ENCODE measurements at places on chromosomes 4 and X.

DNA sequence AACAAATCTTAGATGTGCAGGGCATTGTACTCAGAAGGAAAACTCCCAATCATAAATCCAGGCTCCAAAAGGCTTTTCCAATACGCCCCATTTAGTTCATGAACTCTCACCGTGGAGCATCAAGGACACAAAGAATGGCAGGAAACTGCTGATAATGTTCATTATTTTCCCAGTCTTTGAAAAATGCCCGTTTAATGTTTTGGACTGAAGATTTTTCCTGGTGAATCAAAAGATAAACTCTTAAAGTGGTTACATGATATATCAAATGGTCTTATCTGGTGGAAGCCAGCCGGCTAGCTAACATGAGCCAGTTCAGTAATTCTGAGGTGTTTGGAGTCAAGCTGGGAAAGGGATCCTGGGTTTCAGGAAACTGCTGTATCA is 62.1 kb upstream of the AP1S2 start:
- DNase-seq: no peak

GRCh38 chrX:51281758-51282318 is 50.8 kb upstream of the NUDT10 start:
- no peak for DNase-seq

- no peak for DNase-seq
Observed at GRCh38 chrX:153512501-153512893, 4.9 kb upstream of the ATP2B3 start.

DNA sequence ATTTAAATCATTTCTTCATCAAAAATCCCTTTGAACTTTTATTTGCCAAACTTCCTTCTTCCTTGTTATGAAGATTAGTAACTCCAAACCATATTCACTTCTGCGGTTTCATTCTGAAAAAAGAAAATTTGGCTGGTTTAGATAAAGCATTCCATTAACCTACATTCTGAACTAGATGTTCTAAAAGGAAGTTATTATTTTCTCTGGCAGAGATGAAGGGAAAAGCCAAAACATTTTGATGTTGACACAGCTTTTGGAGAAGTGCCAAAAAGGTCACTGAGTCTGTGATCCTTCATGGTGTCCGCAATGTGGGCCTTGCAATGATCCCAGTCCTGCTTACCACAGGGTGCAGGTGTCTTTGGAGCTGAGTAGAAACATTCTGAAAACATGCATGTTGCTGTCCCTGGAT is 36.0 kb downstream of the CXCL8 start:
- DNase-seq: no peak

DNA sequence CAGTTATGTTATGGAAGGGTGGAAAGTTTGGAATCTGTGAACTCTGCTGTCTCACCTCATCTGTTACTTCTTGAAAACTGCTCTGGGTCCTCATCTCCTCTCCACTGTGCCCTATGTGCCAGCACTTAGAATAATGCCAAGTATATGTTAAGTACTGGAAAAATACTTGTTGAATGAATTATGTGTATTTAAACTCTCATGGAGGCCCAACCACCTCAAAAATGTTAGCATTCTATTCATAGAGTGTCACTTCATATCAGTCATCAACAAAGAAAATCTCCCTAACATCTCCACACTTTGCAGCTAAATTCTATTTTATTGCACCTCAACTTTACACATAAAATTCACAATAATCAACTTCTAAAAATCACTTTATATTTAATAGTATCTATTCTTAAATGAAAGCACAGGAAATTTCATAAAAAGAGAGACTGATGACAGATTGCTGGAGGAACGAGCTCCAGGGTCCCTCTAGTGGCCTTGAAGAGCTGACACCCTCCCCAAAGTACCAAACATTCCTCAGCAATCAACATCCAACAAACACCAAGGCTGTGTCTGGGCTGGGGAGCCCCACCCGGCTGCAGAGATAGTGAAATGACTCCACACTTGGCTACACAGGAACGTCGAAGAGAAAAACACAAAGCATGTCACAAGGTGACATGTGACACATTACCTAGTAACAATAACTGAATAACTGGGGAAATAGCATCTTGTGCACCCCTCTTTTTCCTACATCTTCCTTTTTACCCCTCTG is 45.8 kb downstream of the SLC39A8 start:
- DNase-seq: no peak

DNA sequence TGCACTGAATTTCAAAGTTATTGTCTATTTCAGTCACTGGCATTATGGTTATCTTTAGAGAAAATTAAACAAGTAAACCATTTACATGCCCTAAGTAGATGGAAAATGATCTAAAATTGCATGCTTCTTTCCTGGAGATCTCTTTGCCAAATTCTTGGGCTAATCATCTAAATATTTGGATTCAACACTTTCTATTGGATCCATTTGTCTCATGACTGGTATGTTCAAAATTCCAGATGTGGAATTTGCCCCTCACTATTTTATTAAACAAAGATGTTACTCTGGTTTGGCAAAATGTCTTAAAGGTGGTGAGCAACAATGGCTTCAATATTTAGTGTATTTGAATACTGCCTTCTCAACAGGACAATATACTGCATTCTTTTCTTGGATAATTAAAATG is 147.5 kb upstream of the CASK start:
- DNase-seq: no peak

GRCh38 chr4:152187693-152188092 is 348.2 kb downstream of the FBXW7 start:
- DNase-seq: no peak

DNA sequence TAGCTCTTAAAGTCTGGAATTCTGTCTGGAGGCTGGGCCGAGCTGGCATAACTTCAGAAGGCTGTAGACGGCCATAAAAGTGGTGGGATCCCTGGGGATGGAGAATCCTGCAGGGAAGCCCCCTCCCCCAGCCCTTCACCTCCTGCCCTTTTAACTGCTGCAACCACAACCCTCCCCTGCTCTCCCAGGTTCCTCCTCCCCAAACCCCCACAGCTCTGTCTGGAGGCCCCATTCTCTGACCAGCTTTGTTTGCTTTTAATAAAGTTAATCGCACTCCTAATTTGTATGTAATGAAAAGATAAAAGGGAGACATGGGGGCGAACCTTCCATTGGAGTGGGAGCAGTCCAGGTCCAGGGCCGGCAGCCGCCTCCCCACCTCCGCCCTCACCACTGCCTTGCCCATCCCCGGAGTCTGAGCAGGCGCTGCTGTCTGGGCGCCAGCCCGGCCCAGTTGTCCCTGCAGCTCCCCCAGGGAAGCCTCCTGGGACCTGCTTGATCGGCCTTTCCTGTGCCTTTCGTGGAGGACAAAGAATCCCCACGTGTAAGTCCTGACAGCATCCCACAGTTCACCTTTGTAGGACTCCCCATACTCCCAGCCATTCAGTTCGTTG is 84.3 kb downstream of the PJA1 start:
- no peak for DNase-seq
